ENCODE measurements at places on chromosomes 6 and 20.

- no peak for DNase-seq
Measured at GRCh38 chr20:22630701-22631100, 46.3 kb upstream of the FOXA2 start.

DNA sequence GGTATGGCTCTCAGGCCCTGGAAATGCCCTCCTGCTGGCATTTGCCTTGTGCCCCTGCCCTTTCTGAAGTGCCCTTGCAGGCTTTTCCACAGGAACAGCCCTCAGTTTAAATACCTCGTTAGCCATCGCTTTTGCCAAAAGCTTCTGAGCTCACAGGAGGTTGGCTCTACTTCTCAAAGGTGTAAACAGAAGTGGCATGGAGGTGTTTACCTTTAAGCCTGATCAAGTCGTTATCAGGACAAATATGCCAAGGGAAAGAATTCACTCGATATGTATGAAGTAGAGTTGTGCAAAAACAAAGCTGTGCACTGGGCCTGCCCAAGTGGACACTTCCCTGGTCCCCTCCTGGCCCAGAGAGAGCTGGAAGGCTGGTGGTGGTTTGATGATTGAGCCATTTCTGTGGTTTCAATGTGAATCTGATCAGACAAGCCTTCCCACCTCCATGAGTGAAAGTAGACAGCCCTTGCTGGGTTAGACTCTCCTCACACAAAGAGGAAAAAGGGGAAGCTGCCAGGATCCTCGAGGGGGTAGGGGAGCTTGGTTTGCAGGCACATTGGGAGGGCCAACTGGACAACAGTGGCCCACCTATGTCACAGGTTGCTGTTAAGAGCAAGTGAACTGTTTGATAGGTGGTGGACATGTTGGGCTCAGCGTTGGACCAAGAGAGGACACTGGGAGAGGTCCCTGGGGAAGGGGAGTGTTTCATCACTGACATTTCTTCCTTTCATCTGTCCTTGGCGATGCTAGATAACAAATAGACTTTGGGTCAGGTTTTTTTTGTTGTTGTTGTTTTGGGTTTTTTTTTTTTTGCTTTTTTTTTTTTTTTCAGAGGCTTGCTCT is 98.7 kb downstream of the ZDHHC14 start:
- no peak for DNase-seq

- no peak for DNase-seq
Measured at GRCh38 chr20:60956194-60956593, 295.9 kb upstream of the CDH4 start.

- DNase-seq = no peak
Measured at GRCh38 chr6:31386099-31386498, 17.3 kb upstream of the MICA start.

- DNase-seq = no peak
Measured at GRCh38 chr20:58294497-58295455, 14.7 kb upstream of the RAB22A start.
